ENCODE measurements at places on chromosomes 13 and 19.

DNA sequence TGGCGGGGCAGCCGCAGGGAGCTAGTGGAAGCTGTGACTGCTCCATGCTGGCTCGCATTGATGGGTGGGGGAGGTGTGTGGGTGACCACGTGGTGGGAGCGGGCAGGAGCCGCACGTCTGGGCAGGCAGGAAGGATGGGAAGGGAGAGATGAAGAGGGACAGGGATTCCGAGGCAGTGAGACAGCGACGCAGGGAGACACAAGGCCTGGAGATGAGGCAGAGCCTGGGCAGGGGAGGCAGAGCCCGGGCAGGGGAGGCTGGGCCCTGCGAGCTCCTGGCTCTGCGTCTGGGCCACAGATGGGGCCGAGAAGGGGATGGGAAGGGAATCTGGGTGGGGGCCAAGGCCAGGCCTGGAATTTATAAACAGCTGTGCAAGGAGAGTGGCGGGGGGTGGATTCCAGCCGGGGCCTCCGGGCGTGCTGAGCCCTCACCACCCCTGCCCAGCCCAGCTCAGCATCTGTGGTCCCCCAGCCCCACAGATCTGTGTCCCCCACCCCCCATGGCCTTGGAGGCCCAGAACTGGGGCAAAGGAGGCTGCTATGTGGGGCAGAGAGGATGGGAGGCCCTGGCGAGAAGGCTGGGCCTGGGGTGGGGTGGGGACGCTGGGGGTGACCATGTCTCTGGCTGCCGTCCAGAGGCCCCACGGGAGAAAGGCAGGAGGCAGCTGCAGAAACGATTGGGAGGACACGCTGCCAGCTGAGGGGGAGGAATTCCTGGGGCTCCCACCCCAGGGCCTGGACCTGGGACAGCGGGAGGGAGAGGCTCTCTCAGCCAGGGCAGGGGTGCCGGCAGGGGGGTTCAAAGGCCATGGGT is 6.0 kb downstream of the EHD2 start:
- DNase-seq = peak; percentile 93

DNA sequence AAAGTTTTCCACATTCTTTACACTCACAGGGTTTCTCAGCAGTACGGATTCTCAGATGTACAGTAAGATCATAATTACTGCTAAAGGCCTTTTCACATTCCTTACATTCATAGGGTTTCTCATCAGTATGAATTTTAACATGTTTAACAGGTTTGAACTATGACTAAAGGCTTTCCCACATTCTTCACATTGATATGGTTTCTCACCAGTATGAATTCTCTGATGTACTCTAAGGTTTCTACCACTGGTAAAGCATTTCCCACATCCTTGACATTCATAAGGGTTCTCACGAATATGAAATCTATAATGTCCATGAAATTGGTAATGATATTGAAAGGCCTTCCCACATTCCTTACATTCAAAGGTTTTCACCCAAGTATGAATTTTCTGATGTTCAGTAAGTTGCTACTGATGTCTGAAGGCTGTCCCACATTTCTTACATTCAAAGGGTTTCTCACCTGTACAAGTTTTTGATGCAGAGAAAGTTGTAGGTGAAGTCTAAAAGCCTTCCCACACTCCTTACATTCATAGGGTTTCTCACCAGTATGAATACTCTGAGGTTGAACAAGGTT is 22.0 kb downstream of the ZNF780B start:
- DNase-seq = no peak

GRCh38 chr13:21009036-21009435 is 52.4 kb downstream of the LATS2 start:
- DNase-seq = no peak

- no peak for DNase-seq
These were observed at the start of gene TRIP10 for GRCh38 chr19:6739390-6739882. Gene TRIP10, plus strand, starts transcription at chr19:6739680. Its CDS starts 82 bp downstream, at chr19:6739762.

DNA sequence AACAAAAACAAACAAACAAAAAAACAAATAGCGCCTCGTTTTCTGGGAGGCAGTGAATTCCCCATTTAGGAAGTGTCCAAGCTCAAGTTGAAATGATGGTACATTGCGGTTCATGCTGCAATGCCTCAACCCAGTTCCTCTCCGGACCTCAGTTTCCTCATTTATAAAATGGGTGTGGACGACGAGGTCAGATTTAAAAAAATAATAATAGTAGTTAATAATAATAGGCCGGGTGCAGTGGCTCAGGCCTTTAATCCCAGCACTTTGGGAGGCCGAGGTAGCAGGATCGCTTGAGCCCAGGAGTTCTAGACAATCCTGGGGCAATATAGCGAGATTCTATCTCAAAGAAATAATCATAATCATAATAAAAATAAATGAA is 15.5 kb upstream of the ERCC1 start:
- DNase-seq = no peak

DNA sequence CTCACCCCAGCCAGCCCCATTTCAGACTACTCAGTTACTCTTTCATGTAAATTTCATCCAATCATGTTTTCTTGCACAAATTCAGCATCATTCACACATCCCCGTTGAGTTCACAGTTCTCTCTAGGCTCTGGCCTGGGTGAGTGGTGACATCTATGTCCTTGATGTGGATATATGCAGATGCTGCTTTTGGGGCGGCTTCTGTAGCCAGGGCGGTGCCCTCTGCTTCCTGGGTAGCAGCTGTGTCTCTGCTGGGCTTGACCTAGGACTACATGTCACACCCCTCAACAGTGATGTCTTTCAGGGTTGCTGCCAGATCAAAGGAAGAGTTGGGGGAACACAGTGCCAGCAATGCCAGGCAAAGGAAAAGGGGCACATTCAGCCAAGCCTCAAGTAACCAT is 68.5 kb upstream of the KCTD15 start:
- DNase-seq = no peak

- no peak for DNase-seq
These were observed 8.6 kb downstream of the PRKCSH start for GRCh38 chr19:11444059-11444458.

DNA sequence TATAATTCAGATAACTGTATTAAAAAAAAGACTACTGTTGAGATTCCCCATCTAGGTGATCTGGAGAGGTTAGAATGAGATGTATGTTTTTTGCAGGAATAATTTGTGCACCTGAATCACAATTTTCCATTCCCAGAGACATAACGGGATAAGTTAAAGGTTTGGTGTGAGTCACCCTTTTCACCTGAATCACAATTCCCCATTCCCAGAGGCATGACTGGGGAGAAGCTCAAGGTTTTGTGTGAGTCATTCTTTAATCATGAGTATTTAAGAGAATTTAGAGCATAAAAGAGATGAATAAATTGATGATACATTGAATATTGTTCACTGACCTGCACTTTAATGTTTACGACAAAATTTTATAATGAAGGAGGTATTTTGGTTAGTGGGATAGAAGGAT is 9.0 kb downstream of the OR7A5 start:
- DNase-seq = no peak

- DNase-seq = no peak
These were observed 15.6 kb downstream of the NUCB1 start for GRCh38 chr19:48915757-48916156.
